ENCODE measurements at places on chromosomes 2 and 18.

DNA sequence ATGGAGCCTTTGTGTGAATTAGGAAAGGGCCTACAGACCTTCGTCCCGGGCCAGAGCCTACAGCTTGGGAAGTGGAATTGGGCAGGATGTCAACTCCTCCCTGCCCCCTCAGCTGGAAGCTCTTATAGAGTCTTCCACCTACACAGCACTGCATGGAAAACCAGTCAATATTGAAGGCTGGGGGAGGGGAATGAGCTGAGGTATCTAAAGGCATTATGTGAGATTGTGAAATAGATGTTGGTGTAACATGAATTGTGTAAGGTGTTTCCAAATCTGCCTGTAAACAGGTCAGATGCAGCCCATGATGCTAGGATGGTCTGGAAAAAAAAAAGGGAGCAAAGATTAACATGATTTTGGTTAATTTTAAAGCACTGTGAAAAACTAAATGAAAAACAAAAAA is 433.5 kb upstream of the POU3F3 start:
- DNase-seq: no peak

DNA sequence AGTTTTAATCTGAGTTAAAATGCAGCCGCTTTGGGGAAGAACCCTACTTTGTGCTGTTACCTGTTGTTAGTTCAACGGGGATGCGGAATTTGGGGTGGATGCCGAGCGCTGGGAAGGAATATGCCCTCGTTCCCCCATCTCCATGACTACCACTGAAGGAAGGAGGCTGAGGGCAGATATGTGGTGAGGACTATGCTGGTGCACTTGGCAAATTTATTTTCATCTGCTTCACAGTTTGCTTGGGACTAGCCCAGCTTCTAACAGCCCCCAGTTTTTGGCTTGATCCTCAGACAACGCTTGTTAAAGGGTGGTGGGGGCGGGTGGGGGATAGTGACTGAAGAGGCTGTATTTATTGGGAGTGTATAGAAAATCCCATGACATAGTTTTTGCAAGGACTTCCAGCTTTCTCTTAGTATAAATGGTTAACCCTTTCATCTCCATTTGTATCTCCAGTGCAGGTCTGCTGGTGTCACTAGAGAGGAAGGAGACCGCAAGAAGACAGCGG is 100.8 kb downstream of the COLEC12 start:
- DNase-seq: no peak

DNA sequence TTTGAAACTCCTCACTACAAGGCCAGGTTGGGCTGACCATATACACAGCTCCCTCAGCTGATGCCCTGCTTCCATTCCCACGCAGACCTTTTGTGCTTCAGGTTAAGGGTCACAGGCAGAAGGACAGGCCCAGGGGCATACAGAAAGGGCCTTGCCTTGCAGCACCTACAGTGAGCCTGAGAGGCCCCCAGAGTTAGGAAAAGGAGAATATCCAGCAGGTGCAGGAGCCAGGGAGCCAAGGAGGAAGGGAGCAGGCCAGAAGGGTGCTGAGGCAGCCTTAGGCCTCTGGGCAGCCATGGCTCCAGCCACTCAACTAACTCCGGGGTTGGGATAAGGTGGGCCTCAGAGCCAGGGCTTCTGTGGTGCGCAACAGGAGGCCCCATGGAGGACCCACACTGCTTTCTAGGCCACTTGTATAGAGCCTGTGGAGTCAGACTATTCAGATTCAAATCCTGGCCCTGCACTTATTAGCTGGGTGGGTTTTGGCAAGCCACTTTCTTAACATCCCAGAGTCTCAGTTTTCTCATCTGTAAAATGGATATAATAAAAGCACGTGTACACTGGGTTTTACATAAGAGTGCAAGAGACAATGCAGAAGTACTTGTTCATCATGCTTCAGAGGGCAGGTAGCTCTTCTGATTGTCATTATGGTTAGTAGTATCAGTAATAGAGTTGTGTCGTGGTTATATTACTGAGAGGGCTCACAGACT is 214.6 kb upstream of the HAAO start:
- no peak for DNase-seq

GRCh38 chr2:171514908-171515582 is 7.2 kb upstream of the CYBRD1 start:
- DNase-seq: no peak

GRCh38 chr2:47945046-47945781 is 38.9 kb upstream of the FBXO11 start:
- DNase-seq: no peak

- DNase-seq: no peak
Observed at GRCh38 chr2:95667480-95667879, 75.7 kb downstream of the TRIM43 start.

- DNase-seq: no peak
Observed at GRCh38 chr2:38528008-38528442, 74.7 kb downstream of the HNRNPLL start.

DNA sequence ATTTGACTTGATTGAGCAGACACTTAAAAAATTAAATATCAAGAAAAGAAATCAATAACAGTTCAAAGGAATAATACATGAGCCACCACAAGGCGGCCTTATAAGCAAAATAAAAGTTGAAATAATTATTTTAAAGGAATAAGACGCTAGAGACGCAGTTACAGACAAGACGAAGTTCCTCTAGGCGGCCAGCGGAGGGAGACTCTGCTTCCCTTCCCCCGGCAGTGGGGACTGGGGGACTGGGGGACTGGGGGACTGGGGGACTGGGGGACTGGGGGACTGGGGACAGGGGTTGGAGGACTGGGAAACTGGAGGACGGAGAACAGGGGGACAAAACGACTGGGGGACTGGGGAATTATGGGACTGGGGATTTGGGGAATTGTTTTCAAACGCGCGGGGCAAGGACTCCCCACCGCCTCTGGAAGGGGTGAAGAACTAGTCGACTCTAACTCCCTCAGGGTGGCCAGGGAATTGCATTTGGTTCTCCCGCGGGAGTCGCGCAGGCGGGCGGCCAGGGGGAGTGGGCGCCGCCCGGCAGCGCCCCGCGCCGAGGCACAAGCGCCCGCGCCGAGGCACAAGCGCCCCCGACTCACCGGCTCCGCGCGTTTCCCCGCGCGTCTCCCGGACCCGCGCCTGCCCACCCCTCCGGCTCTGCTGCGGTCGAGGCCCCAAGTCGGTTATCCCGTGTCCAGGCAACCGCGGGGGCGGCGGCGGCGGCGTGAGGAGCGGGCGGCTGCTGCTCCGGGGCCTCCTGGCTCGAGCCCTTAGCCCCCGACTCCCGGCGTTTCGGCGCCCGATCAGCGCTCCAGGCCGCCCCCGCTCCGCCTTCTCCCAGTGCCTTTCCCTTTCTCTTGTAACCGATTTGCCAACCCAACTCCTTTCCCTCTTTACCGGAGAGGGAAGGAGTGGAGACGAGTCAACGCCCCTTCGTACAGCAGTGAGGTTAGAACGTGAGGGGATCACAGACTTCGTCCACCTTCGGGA is at the start of gene CCDC178:
Gene CCDC178, minus strand, starts transcription at position 662 of the 984 bp plus-strand sequence. CDS start 28,633 bp downstream, outside the sequence.
- no peak for DNase-seq

DNA sequence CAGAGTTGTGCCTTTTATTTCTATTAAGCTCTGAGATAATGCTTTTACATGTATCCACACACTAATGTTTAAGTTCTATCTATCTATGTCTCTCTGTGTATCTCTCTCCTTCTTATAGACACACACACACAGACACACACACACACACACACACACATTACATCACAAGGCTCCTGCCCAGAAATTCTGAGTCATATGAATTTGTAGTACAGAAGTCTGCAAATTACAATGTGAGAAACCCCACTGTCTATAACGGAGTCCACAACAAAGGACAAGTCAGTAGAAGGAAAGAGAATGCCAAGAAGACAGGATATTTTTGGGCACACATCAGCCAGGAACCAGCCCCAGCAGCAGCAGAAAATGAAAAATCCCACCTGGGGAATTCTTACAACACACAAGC is 142.4 kb downstream of the EN1 start:
- no peak for DNase-seq

DNA sequence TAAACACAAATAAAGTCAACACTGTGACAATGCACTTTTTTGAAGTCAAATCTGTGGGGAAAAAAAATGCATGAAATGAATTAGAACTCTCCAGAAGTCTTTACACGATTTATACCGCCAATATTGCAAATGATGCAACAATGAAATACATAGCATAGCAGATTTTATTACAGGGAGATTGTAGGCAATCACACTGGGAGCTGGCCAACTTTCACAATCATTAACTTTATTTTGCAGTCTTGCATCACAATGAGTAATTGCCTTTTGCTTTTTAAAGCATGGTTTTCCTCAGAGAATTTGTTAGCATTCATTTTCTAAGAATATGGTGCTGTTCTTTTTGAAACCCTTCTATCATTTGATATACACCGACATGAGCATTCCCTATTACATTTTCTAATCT is 366.4 kb upstream of the FSIP2 start:
- DNase-seq: no peak

- no peak for DNase-seq
Observed at GRCh38 chr2:58336416-58336815, 95.3 kb upstream of the FANCL start.

DNA sequence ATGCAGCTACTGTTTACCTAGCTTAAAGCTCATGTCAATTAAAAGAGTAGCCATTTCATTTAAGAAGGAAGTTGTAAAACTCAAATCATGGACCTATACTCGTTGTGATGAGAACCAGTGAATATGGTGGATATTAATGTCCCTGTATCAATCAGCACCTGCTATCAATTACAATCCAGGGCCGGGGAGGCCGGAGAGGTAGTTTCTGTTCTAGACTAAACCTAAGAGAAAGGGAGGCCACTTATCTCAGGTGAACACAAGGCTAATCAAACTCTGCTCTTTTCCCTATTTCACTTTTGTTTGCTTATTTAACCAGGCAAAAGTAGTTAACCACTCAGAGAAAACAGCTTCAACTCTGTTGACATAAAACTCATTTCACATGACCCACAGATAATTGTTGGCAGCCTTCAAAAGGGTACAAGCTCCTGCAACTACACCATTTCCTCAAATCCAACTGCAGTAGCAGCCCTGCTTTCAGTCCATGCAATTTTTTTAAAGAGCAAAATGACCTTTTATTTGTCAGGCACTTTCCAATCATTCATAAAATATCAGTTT is 27.8 kb upstream of the SLC9A2 start:
- DNase-seq: no peak

DNA sequence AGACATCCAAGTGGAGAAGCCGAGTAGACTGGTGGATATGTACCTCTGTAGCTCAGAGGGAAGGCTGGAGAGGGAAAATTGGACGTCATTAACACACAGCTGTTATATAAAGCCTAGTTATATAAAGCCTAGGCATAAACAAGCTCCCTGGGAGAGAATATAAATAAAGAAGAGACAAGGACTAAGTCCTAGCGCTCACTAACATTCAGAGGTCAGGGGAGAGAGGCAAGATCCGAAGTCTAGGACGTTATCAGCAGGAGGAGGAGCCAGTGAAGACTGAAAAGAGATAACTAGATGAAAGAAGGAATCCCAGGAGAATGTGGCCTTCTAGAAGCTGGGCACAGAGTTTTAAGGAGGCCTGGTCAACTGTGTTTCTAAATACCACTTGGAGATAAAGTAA is 55.3 kb downstream of the NOL10 start:
- no peak for DNase-seq

- no peak for DNase-seq
Observed at GRCh38 chr2:41912776-41913175, 135.0 kb upstream of the PKDCC start.

DNA sequence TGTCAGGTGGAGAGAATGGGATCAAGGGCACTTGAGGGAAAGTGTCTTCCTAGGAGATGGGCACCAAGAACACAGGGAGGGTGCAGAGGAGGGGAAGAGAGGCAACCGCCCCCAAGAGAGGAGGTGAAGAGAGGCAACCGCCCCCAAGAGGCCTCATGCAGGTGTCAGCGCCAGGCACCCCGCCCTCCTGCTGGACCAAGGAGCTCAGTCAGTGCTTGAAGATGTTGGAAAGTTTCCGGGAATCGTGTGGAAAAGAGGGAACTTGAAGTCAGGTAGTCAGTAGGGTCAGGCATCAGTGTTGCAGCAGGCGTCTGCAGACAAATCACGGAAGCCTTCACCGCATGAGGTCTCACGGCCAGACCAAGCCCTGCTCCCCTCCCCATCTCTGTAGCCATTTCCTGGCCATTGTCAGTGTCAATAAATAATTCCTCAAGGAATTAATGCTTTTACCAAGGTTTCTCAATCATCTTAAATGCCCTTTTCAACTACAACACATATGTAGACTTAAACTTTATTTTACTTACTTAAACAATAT is 353.1 kb downstream of the EIPR1 start:
- no peak for DNase-seq

DNA sequence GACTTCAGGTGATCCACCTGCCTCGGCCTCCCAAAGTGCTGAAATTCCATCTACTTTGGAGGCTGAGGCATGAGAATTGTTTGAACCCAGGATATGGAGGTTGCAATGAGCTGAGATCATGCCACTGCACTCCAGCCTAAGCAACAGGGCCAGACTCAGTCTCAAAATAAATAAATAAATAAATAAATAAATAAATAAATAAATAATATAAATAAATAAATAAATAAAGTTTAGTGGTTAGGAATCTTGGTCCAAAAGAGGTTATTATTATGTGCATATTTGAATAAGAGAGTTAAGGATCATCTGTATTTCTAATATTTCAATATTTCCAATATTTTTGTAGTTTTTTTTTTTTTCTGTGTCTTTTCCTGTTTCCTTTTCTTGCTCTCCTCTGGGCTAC is 90.8 kb downstream of the HS6ST1 start:
- no peak for DNase-seq

DNA sequence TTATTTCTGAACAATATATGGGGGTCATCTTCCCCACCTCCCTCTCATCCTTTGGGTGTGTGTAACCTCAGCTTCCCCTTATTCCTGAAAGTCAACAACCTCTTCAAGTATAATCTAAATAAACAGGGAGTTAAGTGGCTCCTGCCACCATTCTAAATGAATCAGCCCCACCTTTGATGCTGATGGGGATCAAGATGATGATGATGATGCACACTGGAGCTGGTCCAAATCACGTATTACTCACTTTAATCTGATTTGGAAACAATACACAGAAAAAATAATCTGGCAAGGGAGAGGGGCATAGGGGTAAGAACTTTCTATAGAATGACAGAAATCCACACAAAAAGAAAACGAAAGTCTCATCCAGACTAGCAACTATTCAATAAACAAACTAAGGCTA is 7.1 kb downstream of the ACVR1 start:
- DNase-seq: no peak

DNA sequence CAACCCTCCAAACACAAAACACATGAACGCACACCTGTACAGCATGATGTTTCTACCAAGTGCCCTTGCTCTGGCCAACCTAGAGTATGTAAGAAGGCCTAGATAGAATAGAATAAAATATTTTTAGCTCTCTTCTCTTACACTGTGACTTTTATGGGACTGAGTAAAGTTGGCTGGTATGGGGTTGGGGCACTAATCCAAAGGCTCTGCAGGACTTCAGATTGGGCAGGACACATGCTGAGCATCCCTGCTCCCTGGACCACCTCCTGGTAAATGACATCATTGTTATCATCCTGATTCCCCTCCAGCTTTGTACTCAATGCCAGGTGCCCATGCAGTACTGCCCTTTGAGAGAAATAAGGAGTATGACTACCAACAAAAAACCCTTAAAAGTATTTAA is 322.2 kb downstream of the SLC8A1 start:
- no peak for DNase-seq
